CD4-positive, alpha-beta T cell treated with Interleukin-2 at 100 ng/mL for 4 hours (primary cell): ENCODE measurements at places on chromosomes 5 and 9.

- DNase-seq = peak; percentile 5
Measured at GRCh38 chr5:141811287-141812155, 66.7 kb downstream of the PCDH1 start.

GRCh38 chr5:2582507-2582906, 169.0 kb downstream of the IRX2 start:
- no peak for DNase-seq

DNA sequence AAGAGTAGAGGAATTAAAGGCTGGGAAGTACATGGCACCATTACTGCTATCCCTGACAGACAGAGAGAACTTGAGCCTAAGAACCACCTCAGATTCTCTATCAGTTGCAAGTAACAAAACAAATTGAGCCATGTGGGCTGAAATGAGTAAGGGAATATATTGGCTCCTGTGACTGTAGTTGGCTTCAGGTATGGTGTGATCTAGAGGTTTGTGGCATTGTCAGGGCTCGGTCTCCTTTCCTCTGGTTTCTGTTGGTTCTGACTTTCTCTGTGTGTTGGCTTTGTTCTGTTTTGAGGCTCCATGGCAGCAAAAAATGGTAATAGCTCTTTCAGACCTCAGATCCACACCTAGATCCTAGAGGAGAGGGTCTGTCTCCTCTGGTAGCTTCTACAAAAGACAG, 5.7 kb downstream of the GALNT10 start:
- DNase-seq = no peak

DNA sequence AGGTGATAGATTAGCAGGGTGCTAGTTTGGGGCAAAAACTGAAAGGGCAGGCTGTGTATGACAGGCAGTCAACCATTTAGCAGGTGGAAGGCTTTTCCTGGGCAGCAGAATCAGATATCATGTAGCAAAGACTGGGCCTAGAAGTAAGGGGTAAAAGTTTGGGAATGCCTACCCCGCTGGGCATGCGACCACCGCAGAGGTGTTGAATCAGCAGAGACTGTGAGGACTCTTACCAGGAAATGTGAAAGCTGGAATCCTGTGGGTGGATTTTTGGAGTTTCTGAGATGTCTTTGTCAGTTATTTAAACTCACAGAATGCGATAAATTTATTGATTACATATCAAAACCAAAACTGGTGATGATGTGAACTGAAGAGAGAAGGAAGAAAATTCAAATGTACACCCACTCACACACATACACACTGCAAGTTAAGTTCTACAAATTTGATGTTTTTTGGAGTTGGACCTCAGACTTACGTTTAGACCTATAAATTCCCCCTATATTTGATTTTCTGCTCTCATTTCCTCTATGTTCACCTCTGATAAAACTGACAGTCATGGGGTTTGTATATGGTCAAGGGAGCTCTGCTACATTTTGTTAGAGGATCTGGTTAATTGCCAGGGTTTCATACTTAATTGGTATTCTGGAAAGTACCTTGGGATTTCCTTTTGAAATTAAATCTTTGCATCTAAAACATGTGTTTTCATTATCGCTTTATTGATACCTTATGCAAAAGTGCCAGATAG, 333.6 kb downstream of the CSNK1G3 start:
- no peak for DNase-seq

DNA sequence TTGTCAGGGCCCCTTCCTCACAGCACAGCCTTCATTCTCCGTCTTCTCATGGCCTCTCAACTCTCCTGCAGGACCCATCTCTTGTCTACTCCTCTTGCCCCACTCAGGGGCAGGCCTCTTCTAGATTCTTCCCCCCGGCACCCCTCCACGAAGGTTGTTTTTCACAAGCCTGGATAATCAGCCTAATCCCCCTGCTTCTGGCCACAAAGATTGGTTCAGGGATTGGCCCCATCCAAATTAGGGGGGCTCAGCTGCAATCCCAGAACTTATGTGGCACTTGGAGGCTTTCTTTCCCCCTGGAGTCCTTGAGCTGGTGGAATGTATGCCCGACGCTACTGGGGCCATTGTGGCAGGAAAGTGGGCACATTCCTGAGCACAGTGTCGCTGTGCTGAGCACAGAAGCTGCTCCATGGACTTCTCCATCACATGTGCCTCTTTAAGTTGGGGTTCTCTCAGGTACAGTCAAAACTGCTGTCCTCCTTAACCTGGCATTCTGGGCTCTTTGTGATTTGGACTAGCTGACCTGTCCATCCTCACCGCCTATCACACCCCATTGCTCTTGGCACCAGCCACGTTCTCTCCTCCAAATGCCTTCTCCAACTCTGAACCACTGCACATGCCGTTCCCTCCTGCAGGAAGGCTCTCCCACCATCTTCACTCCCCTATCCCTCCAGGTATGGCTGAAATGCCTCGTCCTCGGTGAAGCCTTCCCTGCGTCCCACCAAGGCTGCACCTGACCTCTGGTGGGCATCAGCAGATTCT, 66.8 kb upstream of the RNF130 start:
- no peak for DNase-seq
